ENCODE measurements at places on chromosomes 11 and 22.

DNA sequence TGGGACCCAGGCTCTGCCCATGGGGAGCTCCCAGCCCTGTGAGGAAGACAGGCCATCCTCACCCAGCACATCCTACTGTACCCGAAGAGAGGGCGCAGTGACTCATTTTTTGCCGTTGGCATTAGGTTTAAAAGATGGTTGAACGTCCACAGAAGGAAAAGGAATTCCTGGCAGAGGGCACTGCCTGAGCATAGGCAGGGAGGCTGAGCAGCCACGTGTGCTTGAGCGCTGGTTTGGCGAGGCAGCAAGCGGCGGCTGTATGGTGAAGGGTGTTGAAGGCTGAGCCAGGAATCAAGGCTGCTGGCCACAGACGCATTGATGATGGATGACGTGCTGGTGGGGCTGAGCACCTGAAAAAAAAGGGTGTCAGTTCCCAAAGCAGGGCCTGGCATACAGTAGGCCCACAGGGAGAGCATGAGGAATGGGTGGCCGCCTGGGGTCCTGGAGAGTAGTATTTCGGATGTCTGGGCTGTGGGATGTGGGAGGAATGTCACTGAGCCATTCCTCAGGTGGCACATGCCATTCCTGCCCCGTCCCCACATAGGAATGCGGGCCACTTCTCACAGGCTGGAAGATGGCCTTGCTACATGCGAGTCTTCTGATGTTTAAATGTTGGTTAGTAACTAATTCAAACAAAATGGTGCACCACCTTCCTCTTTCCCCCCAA lies 112.5 kb downstream of the KIAA1671 start:
- no peak for DNase-seq

- no peak for DNase-seq
These were observed 3.1 kb upstream of the TNNT3 start for GRCh38 chr11:1916132-1916985.

GRCh38 chr11:16792426-16792825 lies 54.0 kb downstream of the C11orf58 start:
- DNase-seq = no peak

DNA sequence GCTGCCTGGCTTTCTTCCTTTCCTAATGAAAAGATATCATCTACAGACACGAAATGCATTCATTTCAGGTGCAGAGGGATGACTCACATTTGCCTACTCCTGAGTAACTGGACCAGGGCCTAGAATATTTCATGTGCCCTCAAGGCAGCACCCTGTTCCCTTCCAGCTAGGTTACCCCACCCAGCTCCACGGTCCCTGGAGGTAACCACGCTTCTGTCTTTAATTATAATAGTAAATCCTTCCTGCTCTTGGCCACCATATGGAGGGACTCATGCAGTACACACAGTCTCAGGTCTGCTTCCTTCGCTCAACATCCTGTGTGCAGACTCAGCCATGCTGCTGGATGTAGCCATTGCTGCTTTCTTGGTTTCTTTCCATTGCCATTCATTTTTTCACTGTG lies 22.3 kb downstream of the DHCR7 start:
- no peak for DNase-seq

- DNase-seq = no peak
These were observed 15.5 kb upstream of the TSPAN18 start for GRCh38 chr11:44711113-44711786.

DNA sequence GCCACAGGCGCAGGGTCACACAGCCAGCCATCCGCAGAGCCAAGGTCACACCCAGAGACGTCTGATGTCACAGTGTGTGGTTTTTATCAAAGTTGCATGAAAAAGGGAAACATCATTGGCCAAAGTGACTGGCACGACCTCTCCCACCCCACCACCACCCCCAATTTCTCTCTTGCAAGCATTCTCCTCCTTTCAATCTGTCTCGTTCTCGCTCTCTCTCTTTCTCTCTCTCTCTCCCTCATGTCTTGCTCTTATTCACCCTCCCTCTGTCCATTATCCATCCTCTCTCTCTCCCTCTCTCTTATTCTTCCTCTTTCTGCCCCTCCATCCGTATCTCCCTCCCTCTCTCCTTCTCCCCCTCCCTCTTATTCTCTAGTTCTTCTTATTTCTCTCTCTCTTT lies 40.6 kb downstream of the MN1 start:
- DNase-seq = no peak
